ENCODE measurements at places on chromosomes 4 and X. TPM values are rescaled to one million over a fixed set of nuclear protein-coding genes. Genes with fewer than 3 reads are reported as not detected.

PLAC8 gene
- 3.7 TPM for total RNA-seq

POLA1 gene
- total RNA-seq, result 8.5 TPM

CXorf65 gene
- total RNA-seq, result not detected

MEPE gene
- total RNA-seq, result not detected

CTSO gene
- total RNA-seq, result 36.3 TPM

SLC26A1 gene
- 0.21 TPM for total RNA-seq

RAB9B gene
- 4.1 TPM for total RNA-seq

KCND1 gene
- 1.6 TPM for total RNA-seq

FGB gene
- total RNA-seq, result 0.94 TPM

JCHAIN gene
- total RNA-seq, result 0.67 TPM

- DNase-seq, result no peak
Measured at GRCh38 chrX:16765594-16765993, 20.7 kb upstream of the TXLNG start.

GRCh38 chr4:138911909-138912703 lies 103.5 kb upstream of the NOCT start:
- DNase-seq, result peak; percentile 63

DNA sequence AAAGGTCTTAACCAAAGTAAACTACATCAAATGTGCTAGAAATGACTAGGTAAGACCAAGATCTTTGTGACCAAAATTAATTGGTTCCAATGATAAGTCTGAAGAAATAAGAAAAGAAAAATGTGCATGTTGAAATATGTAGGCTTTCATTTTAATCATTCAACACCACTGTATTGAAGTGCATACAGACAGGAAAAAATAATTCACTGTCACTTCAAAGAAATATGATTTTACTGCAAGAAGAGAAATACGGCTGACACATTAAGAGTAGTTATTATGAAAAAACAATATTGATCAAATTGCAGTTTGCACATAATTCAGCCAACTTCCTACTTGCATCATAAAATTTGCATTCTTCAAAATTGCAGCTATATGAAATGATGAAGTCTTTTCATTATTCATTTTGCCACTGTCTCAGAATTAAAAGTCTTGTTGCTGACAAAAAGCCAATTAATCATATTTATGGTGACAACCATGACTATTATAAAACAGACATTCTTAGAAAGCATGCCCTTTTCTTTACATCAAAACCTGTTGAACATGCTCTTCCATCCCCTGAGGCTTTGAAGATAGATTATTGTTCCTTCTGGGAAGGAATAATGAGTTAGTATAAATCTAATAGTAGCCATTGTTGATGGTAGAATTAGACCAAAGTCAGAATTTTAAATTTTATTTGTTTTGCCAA lies 405.9 kb upstream of the MAD2L1 start:
- no peak for DNase-seq

GRCh38 chrX:10156199-10157031 lies at the start of gene CLCN4:
Gene CLCN4, plus strand, starts transcription at chrX:10156975. Its CDS starts 28,058 bp downstream, at chrX:10185033.
- DNase-seq, result peak; percentile 84

- DNase-seq, result peak; percentile 59
Measured at GRCh38 chr4:156931267-156931666, 40.3 kb downstream of the PDGFC start.

- no peak for DNase-seq
Measured at GRCh38 chr4:120007896-120008436, 58.7 kb downstream of the MAD2L1 start.

DNA sequence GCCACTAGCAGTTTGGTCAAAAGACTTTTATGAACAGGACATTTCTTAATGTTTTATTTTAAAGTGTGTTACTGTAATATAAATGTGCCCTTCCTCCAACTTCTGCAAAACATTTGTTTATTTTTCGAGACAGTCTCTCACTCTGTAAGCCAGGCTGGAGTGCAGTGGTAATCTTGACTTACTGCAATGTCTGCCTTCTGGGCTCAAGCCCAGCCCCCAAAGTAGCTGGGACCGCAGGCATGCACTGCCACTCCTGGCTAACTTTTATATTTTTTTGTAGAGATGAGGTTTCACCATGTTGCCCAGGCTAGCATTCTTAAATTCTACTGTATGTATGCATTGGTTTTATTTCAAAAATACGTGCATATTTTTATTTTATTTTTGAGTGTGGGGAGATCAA lies 1201.9 kb downstream of the STIM2 start:
- no peak for DNase-seq

DNA sequence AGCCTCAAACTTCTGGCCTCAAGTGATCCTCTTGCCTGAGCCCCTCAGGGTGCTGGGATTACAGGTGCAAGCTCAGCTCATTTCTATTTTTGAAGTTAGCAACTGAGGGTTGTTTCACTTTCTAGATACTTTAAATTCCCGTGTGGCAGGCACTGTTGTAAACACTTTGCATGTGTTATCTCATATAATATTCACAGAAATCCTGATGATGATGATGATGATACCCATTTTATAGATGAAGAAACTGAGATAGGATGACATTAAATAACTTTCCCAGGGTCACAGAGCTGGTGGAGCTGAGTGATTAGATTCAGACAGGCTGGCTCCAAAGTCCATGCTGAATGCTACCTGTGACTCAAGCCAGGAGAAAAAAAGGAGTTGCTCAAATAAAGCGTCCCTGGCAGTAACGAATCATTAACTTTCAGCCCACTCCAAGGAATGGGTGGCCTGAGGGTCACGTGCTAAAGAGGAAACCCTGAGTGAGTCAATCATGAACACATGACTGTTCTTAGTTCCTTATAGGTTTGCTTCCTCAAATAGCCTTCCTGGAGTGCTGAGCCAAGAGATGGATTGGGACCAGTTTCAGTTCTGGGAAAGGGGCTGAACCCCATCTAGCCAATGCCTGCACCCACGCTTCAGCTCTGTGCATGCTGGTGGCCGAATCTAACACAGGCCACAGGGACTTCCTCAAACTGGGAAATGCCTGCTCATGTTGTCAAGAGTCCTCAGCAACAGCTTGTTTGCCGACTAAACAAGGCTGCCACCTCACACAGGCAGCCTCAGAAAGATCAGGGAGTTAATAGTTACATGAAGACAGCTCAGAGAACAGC lies 52.8 kb downstream of the RBM47 start:
- DNase-seq, result peak; percentile 64

- no peak for DNase-seq
Measured at GRCh38 chr4:87811977-87812376, 12.6 kb downstream of the IBSP start.

- no peak for DNase-seq
Measured at GRCh38 chrX:140672840-140673731, 36.5 kb upstream of the LINC00632 start.

- DNase-seq, result no peak
Measured at GRCh38 chr4:74536557-74536956, 91.6 kb downstream of the AREG start.

DNA sequence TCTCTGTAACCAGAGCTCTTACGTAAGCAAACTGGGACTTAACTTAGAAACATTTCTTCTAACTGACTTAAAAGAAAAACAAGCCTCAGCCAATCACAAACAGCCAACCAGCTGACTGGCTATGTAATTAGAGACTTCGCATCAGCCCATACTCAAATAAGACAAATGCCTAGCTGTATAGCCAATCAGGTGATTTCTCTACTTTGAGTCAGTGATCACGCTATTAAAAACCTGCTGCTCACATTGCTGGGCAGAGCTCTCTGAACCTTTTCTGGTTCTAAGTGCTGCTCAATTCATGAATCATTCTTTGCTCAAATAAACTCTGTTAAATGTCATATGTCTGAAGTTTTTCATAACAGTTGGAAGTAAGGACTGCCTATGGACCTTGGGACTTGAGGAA lies 9.9 kb upstream of the SMIM10L2A start:
- no peak for DNase-seq

- DNase-seq, result no peak
Measured at GRCh38 chrX:4206941-4207340, 493.5 kb upstream of the PRKX start.

GRCh38 chr4:151538963-151539362 lies 130.0 kb downstream of the FHIP1A start:
- DNase-seq, result no peak

- DNase-seq, result no peak
Measured at GRCh38 chr4:3813151-3814052, 47.2 kb downstream of the ADRA2C start.

DNA sequence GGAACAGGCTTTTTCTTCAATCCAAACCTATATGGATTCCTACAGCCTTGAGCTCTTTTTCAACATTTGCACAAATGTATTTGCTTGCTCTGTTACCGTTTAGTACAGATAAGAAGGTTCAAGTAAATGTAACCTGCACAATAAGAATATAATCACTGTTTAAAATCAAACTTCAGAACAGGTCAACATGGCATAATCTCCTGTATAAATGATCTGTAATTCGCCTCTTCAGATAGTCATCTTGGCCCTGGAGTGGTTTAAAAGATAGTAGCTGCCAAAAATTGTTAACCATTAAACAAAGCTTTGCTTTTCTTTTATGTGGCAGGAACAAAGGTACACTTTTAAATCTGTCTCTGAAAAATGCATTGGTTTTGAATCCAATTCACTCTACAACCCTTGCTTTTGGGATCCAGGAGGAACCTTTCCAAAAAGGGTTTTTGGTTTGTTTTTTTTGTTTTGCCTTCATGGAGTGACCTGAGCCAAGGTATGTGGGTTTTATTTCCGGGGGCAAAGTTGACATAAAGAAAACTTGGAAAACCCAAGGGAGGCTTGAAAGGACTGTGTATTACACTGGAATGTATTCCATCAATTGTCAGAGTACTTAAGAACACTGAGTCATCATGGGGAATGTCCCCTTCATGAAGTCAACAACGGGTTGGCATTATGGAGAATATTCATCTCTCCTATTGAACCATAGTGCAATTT lies 210.4 kb upstream of the HCCS start:
- DNase-seq, result no peak

DNA sequence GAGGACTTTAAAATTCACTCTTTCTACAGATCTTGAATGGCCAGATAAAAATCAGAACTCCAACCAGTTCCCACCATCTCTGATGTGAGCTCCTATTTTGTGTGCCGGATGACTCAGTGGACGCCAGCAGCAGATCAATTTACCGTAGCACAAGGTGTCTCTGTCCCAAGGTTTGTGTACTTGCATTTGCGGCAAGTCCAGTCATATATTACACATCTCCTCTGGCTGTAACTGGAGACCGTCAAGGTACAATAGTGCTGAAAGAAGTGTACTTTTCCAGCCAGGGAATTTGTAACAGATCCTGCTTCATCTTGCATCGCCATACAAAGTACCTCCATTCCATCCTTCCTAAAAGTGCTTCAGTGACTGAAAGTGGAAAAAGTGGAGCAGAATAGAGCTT lies 108.2 kb upstream of the SORBS2 start:
- no peak for DNase-seq

DNA sequence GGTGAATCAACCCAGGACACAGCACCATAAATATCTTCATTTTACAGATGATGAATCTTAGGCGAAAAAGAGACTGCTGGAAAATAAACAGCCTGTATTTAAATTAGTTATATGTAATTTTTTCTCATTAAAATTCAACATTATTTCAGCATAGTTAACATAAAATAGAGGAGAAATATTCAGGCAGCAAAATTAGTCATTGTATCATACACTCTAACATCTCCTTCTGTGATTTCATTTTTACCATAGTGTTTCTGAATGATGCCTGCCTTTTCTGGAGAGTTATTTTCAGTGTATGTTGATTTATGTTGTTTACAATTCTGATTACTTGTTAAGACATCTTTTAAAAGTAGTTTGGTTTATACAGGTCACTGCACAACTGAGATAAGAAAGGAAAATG lies 82.3 kb upstream of the KCNIP4 start:
- no peak for DNase-seq

DNA sequence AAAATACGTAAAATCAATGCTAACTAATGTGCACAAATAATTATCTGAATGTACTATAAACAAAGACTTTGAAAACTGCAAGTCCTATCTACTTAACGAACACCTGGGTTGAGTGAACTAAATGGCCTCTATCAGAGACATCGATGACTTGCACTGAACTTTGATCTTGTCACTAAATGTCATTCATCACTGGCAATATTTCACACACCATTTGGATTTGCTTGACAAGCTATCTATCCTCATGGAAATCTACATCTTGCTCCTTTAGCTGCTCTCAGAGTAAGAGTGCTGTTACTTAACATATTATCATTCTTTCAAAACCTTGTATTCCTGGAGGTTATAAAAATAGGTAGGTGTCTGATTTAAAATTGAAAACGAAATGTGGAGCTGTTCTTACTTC lies 289.3 kb downstream of the TLL1 start:
- DNase-seq, result no peak

DNA sequence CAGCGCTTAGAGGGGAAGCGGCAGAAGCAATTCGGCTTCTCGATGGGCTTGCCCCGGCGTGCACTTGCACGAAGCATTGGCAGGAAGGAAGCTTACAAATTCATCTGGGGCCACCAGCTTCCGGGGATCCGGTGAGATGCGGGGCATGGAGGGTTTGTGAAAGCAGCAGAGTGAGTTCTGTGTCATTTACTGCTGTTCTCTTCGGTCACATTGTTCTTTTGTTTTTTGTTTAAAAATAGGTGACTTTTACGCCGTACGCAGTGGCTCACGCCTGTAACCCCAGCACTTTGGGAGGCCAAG lies 47.0 kb downstream of the ASMT start:
- DNase-seq, result no peak

- no peak for DNase-seq
Measured at GRCh38 chr4:93648258-93648657, 180.3 kb upstream of the ATOH1 start.

DNA sequence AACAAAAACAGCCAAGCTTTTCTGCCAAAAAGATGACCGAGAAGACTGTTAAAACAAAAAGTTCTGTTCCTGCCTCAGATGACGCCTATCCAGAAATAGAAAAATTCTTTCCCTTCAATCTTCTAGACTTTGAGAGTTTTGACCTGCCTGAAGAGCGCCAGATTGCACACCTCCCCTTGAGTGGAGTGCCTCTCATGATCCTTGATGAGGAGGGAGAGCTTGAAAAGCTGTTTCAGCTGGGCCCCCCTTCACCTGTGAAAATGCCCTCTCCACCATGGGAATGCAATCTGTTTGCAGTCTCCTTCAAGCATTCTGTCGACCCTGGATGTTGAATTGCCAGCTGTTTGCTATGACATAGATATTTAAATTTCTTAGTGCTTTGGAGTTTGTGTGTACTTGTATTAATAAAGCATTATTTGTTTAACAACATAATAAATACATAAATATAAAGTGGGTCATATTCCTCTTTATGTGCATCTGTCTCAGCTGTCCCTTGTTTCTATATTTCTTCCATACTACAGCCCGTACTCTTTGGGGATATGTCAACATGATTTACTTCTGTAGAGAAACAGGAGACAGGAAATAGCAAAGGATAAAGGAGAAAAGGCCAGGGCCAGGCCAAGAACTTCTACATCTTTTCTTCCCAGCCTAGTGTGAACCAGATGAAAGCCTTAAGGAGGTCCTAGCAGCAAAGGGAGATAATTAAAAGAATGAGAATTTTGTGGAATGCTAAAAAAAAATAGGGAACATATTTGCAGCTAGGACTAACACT lies 667 bp downstream of the PTTG2 start:
- peak; percentile 71 for DNase-seq

DNA sequence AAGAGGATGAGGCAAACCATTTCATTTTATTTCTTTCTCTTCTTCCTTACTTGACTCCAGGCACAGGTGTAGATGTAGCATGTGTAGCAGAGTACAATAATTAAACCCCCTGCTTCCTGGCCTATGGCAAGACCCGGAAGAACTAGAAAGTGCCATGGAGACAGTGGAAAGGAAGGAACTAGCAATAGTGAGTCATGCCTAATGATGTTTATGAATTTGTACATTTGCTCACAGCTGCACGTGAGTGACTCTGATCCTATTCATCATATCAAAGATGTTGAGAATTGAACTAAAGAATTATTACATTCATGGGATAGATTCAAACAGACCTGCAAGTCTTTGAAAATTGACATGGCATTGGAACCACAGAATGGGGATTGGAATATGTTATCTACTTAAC lies 2233.9 kb upstream of the TENM3 start:
- no peak for DNase-seq

GRCh38 chrX:111443946-111444345 lies 32.0 kb upstream of the DCX start:
- DNase-seq, result no peak
